ENCODE measurements at places on chromosomes 1 and 21.

DNA sequence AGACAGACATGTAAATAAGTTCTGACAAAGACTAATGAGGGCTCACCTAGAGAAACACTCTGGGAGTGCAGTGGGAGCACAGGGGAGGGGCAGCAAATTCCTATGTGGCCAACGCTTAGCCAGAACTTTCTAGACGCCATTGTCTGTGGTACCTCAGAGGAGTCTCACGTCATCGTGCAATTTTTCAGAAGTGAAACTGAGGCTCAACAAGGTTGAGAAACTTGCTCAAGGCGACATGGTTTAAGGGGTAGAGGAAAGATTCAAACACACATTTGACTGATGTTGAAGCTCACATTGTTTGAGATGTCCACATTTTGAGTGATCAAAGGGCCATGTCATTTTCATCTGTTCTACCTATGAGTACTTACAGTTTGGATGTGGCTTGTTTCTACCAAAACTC is 152.6 kb upstream of the LMO4 start:
- no peak for DNase-seq

DNA sequence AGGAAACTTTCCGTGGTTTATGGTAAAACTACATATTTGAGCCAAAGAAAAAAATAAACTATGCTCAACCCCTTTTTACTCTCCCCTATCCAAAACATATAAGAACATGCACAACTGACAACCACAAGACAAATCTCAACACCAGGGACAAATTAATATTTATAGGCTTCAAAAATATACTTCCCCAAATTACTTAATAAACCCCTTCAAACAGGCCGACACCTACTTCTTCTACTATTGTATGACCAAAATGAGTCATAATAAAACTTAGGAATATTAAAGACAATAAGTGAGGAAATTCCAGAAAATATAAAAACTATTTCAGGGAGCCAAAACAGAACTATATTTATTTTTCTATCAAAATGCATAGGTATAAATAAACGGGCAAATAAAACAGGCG is 71.5 kb downstream of the TGFBR3 start:
- no peak for DNase-seq

GRCh38 chr1:232786845-232787455 is 18.3 kb upstream of the MAP10 start:
- DNase-seq = no peak

- no peak for DNase-seq
Measured at GRCh38 chr1:206882555-206882954, 14.7 kb upstream of the IL24 start.

DNA sequence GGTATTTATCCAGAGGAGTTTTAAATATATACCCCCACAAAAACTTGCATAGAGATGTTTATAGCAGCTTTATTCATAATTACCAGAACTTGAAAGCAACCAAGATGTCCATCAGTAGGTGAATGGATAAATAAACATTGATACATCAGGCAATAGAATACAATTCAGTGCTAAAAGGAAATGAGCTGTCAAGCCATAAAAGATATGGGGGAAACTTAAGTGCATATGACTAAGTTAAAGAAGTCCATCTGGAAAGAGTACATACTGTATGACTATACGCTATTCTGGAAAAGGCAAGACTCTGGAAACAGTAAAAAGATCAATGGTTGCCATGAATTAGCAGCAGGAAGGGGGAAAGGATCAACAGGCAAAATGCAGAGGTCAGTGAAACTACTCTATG is 366.7 kb downstream of the HHIPL2 start:
- no peak for DNase-seq

DNA sequence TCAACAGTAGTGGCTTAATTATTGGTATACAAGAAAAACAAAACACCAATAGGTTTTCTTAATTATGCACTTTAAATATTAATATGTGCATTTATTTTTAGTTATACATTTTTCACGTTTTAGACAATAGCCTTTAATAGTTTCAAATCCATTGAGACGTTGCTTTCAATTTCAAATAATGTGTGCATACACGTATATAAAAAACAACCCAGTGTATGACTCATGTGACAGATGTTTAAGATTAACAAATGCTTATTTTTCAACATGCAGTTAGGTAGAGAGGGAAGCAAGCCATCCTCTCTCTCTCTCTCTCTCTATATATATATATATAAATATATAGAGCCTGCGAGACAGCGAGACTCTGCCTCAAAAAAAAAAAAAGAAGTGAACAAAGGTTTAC is 24.3 kb downstream of the EYA3 start:
- no peak for DNase-seq

DNA sequence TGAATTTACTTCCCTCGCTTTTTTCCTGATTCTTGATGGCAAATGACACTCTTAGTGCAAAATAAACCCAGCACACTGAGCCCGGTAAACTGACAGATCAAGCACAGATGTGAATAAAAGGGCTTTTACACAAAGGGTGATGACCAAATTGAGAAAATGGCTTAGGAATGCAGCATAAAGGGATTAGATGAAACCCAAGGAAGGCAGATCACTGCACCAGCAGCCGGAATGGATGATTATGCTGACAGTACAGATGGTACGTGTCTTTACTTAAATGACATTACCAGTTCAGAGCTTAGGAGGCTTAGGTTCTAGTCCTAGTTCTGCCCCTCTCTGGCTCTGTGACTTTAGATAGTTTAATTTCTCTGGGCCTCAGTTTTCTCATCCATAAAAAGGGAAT is 12.0 kb downstream of the PKP1 start:
- peak; percentile 63 for DNase-seq

- peak; percentile 22 for DNase-seq
Measured at GRCh38 chr1:210900820-210901219, 233.1 kb downstream of the KCNH1 start.

DNA sequence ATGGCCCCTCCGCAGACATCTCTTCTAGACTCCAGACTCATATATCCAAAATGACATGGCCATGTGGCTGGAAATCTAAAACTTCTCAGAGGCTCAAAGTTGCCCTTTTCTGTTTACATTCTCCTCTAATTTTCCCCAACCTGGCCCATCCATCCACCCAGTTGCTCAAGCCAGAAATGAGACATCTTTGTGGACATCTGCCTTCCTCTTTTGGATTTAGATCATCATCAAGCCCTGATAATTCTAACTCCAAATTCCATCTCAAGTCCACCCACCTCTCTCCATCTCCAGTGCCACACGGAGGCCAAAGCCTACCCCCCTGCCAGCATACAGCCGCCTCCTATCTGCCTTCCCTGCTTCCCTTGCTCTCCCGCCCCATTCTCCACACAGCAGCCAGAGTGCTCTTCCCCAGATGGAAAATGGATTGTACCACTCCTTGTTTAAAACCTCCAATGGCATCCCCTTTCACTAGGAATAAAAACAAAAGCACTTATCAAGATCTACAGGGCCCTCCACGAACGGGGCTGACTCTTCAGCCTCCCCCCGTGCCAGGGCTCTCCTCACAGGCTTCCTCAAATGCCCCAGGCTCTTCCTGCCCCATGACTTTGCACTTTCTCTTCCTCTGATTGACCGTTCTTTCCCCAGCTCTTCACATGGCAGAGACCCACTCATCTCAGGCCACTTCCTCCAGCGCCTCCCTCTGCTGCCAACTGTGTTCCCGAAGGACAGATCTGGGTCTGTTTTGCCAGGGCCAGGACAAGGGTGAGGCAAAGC is 40.1 kb downstream of the SYT6 start:
- DNase-seq = no peak

- no peak for DNase-seq
Measured at GRCh38 chr1:181793831-181794230, 267.7 kb downstream of the ZNF648 start.

DNA sequence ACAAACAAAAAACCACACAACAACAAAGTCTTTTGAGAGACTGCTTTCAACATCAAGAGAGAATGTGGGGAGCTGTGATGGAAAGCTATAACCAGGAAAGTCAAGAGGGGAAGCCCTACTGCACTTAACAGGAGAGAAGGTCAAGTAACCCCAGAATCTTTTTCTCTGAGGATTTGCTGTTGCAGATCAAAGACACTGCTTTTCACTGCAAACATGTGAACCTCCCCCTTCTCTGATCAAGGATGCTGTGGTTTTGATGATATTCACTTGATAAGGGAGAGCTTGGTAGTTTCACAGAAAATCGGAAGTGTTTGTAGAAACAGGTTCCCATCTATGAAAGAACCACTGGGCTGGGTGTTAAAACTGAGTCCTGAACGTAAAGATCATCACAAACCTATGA is 4.8 kb downstream of the ETV3 start:
- DNase-seq = no peak

DNA sequence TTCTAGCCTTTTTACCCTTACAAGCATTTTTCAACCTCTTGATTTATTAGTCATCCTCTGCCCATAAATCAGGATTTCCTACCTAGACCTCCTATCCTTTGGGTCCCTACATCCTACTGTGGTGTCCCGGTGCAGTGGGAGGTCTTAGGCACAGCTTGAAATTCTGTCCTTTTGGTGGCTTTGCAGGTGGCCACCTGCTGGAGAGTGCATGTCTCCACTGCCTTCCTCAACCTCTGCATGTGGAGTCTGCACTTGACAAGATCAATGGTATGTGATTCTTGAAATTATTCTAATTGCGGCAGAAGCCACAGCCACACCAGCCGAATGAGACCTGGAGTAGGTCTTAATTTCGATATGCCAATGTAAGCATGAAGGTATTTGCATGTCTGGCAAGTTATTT is 11.4 kb upstream of the KCNA3 start:
- DNase-seq = no peak

GRCh38 chr21:14587266-14587665 is 41.2 kb upstream of the SAMSN1 start:
- no peak for DNase-seq

DNA sequence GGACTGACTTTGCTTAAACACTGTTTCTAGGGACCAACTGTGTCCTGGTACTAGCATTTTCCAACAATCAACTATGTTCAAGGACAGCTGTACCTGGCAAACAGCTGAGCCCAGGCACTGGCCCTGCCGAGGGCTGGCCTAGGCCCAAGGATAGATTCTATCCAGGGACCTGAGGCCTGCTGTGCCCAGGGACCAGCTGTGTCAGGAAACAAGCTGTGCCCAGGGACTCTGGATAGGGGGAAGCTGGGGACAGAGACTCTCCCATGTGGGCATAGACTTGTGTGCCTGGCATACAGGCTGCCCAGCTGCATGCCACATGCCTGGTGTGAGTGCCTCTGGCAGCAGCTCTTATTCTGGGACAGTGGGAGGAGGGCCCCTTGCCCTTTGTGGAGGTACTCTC is 38.1 kb upstream of the POU3F1 start:
- peak; percentile 45 for DNase-seq

GRCh38 chr1:25900219-25900618 is 6.0 kb downstream of the STMN1 start:
- no peak for DNase-seq

- DNase-seq = no peak
Measured at GRCh38 chr1:226402739-226403165, 5.1 kb downstream of the PARP1 start.

- DNase-seq = no peak
Measured at GRCh38 chr1:202143011-202143767, 1.3 kb downstream of the ARL8A start.

DNA sequence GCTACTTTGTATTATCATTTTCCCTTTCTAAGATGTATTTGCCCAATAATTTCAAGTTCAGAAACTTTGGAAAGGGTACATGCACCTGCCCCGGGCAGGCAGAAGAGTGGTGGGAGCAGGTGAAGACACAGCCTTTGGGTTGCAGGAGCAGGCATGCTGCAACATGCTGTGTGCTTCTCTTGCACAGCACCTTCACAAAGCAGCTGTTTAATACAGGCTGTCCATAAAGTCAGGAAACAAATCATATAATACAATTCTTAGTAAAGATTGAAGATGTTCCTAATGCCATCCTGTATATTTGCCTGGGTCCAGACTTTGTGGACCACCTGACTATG is 182.9 kb downstream of the ZNF281 start:
- no peak for DNase-seq

- no peak for DNase-seq
Measured at GRCh38 chr1:166738873-166739272, 100.4 kb upstream of the POGK start.

- DNase-seq = no peak
Measured at GRCh38 chr1:98706173-98706843, 44.8 kb downstream of the SNX7 start.

DNA sequence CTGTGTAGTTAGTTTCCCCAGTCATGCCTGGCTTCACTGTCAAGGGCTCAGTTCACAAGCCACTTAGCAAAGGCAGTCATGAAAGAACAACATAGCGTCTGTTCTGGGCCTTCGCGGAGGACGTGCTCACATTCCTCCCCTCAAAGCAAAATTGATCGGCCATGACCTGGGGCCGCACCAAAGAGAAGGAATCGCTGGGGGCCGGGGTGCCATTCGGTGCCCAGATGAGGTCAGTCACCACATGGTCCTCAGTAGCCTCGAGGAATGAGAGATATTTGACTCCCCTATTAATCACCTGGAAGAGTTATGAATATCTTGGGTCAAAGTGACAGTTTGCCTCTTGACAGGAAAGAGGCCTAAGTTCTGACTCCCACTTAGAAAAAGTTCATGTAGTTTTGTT is 251.1 kb upstream of the JUN start:
- no peak for DNase-seq

GRCh38 chr1:206540044-206540780 is 32.9 kb downstream of the RASSF5 start:
- no peak for DNase-seq

DNA sequence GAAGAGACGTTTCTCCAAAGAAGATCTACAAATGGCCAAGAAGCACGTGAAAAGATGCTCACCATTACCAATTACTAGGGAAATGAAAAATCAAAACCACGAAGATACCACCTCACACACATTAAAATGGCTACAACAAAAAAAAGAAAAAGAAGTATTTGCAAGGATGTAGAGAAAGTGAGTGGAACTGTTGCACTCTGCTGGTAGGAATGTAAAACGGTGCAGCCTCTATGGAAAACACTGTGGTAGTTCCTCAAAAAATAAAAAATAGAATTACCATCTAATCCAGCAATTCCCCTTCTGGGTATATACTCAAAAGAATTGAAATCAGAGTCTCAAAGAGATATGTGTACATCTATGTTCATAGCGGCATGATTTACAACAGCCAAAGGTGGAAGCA is 115.4 kb upstream of the EDN2 start:
- DNase-seq = no peak

GRCh38 chr1:222107267-222107666 is 365.4 kb upstream of the DUSP10 start:
- DNase-seq = no peak

GRCh38 chr1:153977250-153978240 is at the start of gene JTB:
JTB (minus strand) TSS chr1:153977674; CDS start chr1:153977252, 422 bp downstream.
- peak; percentile 55 for DNase-seq

DNA sequence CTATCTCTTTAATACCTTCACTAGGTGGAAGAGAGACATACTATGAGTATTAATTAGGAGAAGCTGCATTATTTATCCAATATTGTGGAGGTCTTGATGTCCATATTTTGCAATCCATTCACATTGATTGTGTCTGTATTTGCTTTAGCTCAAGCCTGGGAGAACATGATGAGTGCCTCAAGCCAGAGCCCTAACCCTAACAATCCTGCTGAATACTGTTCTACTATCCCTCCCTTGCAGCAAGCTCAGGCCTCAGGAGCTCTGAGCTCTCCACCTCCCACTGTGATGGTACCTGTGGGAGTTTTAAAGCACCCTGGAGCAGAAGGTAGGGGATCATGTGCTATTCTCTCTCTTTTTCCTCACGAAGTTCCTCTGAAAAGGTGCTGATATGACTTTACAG is 99.5 kb downstream of the CC2D1B start:
- no peak for DNase-seq

- no peak for DNase-seq
Measured at GRCh38 chr21:37940691-37941090, 24.4 kb upstream of the KCNJ6 start.

GRCh38 chr1:77504986-77505385 is 177.5 kb downstream of the ZZZ3 start:
- no peak for DNase-seq

GRCh38 chr1:81179242-81179641 is 621.5 kb upstream of the ADGRL2 start:
- DNase-seq = no peak
